Karpas-422 (cell line): ENCODE measurements at places on chromosomes 3 and 15.
A peak's percentile ranks its signal among the peaks of the same experiment; 100 is the strongest.

DNA sequence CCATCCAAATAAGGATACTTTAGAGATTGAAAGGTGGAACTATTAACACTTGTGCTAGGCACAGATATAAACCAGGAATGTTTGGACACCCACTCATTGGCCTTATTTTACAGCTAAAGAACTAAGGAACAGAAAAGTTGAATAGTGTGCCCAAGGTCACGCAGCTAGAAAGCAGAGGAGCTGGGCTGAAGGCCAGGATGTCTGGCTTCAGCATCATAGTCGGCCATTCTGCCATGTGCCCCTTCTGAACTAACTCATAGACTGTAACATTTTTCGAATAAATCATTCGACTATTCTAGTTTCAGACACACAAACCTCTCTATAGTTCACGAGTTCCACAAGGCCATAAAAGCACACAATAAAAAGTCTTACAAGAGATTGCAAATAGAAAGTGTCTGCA lies 71.1 kb downstream of the SUMF1 start:
- no peak for DNase-seq

- DNase-seq, result no peak
These were observed 66.5 kb upstream of the RNU6-1 start for GRCh38 chr15:67906382-67906781.

DNA sequence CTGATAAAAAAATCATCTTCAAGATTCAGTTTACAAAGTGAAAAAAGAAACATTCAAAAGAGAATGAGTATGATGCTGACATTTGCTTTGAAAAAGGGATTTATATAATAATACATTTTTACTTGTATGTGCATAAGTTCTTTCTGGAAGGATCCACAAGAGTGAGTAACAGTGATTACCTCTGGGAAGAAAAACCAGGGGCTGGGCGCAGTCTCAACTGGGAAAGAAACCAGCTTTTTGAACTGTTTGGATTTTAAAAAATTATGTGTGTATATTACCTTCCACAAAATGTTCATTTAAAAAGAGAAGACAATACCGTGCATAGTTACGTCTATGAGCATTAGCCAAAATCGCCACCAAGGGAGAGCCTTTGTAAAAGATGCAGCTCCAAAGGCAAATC lies 1.3 kb downstream of the CLEC3B start:
- no peak for DNase-seq

- peak; percentile 82 for DNase-seq
These were observed 125.6 kb downstream of the ETFA start for GRCh38 chr15:76185716-76186115.

- DNase-seq, result no peak
These were observed 31.2 kb downstream of the WNT5A start for GRCh38 chr3:55455915-55456314.

DNA sequence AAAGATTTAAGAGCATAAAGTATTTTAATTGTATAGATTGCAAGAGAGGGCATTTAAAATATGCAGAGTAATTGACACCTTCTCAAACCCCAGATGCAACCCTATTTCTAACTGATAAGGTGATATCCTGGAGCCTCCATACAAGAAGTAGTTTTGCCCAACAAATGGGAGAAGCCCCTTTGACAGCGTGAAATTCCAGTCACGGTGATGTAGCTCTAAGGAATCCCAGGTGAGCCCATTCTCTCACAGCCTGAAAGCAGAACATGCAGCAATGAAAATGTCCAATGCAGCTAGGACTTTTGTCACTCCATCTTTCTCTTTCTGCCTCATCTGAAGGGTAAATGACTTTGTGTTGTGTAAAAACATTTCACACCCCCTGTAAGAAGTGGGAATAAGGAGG lies 96.4 kb downstream of the TMEM212 start:
- DNase-seq, result no peak

DNA sequence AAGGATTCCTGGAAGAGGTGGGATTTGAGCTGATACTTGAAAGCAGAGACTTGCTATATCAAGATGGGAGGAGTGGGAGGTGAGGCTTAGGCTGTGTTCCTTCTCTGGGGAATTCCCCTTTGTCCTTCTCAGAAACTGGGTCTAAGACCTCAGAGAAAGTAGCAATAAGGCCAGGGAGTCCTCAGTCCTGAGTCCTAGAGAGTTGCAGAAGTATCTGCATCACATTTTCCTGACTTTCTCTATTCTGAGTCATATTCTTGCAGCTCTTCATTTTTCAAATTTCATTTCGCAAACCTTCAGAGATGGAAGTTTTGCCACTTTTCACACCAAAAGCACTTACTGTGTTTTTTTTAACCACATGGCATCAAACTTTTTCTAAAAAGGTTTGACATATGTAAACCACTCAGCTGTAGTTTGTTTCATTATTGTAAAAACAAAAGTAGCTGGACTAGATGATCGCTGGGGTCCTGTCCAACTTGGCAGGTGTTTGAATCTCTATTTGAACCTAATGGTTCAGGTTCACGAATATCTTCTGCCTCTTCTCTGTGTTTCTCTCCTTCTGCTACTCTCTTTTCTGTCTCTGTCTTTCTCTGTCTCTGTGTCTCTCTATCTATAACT lies 21.3 kb downstream of the COLQ start:
- DNase-seq, result peak; percentile 11

- no peak for DNase-seq
These were observed 30.2 kb downstream of the LYSMD4 start for GRCh38 chr15:99702895-99703602.

DNA sequence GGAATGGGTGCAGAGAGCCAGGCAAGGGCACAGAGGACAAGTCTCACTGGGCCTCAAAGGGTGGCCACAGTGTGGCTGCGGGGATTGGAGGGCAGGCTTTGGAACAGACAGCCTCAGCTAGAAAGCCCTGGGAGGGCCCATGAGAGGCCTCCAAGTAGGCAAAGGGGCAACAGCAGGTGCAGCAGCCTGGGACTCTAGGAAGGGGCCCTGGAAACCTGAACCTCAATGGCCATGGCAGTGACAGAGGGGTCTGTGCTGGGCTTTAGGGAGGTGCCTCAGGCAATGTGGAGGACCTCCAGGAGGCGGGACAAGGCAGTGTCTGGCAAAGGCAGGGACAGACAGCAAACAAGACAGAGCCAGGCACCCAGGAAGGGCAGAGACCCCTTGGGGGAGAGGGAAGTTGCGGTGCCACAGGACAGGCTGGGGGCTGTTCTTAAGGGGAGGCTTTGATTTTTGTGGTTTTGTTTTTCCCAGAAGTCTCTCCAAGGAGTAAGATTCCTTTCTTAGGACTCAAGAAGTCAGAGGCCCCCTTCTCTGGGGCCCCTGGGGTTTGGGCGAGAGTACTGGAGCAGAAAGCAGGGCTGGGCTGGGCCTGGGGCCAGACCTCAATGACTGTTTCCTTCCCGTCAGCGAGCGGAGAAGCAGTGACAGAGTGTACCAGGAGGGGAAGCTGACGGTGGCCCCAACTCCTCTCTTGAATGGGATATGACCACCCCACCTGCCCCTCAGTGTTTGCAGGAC lies 9.7 kb downstream of the STOML1 start:
- DNase-seq, result no peak

GRCh38 chr15:41971895-41972252 lies 483 bp downstream of the EHD4 start:
- DNase-seq, result no peak

DNA sequence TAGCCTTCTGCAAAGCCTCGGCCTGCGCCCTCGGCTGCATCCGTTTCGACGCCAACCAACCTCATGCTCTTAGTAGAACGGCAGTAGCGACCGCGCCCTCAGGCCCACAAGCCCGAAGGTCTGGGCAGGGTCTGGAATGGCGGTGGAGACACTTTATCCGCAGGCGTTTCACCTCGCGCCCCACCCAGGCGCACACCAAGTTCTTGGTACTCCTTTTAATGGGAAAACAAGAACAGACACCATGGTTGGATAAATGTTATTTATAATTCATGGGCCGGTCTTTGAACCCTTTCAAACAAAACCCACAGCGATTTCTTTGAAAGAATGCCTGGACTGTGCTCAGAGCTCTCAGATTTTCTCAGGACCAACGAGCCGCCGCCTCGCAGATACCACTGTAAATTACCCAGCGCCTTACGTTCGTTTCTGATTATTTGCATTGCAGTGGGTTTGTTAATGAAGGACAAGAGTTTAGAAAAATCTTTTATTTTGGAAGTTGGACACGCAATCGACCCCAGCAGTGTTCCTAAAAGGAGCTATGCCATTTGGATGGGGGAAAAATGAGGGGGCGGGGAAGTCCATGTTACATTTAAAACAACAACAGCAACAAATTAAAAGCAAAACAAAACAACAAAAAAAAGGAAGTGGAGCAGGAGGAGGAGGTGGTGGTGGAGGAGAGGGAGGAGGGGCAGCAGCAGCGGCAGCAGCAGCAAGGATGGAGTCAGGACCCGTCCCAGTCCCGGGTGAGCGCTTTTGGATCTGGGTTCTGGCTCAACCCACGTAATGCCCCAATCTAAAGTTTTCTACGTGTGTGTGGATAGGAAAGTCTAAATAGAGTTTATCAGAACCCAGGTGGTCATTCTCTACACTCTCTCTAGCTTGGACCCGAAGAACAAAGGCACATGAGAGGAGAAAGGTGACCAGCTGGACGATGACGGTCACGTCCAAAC lies 993 bp upstream of the ISL2 start:
- DNase-seq, result peak; percentile 73

DNA sequence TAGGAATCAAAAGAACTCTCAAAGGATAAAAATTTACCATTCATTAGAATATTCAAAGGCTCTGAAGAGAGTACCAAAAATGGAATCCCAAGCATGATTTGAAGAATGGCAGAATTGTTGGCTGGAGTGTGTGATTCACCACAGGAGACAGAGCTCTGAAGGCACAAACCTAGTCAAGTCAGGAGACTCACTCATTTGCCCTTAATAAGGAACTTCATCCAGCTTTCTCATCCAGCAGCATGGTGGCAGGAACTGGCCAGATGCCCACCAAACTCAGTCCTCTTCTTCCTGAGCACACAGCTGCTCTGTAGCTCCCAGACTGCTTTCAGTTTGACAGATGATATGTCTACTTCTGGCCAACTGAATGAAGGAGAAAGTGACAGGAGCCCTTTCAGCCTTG lies 16.5 kb upstream of the HEG1 start:
- DNase-seq, result no peak

DNA sequence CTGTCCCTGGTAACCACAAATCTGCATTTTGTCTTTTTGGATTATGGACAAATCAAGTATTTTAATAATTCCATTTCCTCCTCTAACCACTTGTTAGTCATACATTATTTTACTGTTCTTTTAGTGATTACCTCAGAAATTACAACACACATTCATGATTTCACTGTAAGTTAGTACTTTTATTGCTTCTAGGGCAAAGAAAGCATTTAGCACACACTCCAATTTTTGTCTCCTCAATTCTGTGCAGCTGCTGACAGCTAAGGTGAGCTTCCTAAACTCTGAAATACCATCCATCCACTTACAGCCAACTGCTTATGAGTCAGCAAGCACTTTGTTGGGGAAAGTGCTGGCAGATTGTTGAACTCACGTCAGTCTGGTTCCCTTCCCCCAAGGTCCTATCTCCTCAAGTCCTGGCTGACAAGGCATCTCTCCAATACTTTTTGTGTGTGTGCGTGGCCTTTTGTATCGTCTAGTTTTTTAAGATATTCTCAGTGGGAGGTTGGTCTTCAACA lies 49.4 kb upstream of the TNFAIP8L3 start:
- DNase-seq, result no peak

DNA sequence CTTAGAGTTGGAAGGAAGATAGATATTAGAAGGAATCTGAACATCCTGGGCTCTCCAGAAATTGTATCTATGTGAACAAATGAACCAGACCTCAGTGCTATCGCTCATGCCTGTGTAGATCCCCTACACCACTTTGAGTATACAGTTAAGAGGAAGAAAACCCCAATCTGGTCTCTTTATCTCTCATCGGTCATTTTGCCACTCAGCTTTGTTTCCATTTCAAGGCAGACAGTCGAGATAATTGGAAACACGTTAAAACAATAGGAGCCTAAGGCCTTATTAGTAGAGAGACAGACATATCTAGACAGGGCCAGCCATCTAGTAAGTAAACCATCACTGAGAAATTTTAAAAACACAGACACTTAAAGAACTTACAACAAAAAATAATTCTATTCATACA lies 101.6 kb downstream of the MYLK start:
- DNase-seq, result no peak

DNA sequence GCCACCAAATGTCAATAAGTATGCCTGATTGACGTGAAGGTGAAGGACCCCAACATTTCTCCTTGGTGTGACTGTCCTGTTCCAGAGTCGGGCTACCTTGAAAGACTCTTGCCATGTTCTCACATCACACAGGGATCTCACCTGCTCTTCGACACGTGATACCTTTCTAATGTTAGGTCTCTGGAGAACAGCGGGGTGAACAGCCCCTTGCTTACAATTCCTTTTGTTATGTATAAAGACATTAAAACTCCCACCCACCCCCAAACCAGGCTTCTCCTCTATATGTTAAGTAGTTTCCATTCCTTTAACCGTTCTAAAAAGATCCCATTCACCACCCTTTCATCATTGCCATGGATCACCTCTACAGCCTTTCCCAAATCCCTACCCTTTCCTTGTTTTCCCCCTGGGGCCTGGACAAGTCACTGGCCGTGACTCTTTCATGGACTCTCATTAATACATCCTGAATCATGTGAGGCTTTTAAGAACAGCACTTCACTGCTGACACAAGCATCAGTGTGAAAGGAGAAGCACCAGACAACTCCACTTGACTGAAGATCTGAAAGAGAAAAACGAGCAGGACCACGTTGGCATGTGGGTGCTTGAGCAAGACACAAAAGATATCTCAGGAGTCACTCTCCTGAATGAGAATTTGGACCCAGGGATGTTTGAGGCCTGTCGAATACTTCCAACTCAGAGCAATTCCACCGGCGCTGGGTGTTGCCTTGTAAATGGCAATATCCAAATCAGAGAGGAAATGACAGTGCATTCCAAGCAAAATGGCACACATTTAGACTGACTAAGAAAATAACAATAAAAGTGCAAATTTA lies 115.0 kb downstream of the FOXP1 start:
- no peak for DNase-seq

GRCh38 chr3:151845306-151845905 lies 28.0 kb upstream of the SUCNR1 start:
- DNase-seq, result no peak

DNA sequence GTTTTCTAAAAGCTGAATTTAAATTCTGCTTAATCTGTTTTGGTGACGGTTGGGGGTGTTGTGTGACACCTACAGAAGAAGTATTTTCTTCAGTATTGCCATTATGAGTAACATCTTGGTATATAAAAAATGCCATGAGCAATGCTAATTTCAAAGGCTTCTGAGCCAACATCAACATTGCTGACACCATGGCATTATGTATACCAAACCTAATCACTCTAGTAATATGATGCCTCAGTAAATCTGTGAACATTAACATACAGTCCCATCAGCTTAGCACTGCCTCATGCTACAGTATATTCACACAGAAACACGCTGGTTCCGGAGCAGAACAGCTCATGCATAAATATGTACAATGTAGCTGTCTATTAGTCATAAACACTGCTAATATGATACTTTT lies 75.8 kb downstream of the ZPLD1 start:
- no peak for DNase-seq

GRCh38 chr3:185825639-185826481 lies 1.0 kb upstream of the IGF2BP2 start:
- DNase-seq, result no peak

DNA sequence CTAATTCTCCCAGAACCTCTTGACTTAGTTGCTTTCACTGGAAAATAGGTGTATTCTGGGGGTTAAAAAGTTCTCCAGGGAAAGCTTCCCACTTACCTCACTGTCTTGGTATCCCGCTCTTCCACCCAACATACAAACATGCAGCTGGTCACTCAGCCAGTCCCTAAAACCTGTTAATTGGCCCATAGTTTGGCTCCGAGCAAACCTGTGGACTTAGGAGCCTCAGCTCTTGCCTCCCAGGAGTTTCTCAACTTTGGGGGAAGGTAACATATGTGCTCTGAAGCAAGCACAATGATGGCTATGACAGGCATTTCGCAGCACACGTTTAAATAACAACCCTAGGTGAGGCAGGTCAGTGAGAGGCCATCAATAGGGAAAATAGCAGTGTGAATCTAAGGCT lies 25.8 kb upstream of the LRRFIP2 start:
- DNase-seq, result no peak
